ENCODE measurements at places on chromosomes 4 and X.

- DNase-seq = no peak
These were observed 46.4 kb downstream of the FHL1 start for GRCh38 chrX:136193771-136194170.

DNA sequence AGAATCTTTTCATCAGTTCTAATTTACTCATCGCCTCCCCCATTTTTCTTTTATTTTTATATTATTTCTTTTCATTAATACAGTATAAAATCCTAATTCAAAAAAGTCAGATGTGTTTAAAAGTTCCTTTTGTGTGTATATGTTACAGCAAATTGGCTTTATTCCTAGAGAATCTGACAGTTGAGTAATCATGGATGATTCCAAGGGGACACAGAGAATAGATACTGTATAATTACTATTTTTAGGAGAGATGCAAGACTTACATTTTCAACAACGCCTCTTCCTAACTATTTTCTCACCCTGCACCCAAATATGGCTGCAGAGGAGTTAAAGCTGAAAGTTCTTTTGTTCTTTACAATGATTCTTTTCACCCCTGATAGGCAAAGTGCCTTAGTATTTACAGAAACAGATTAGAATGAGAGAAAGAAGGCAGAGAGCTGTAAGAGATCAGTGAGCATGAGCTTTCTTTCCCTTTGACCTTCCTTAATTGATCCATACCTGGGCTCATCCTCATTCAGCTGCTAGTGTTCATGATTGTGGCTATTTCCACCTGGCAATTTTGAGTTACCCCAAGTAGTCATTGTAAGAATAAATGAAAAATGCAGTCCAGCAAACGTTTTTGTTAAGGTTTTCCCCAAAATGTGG, 210.8 kb downstream of the SLC4A4 start:
- no peak for DNase-seq

DNA sequence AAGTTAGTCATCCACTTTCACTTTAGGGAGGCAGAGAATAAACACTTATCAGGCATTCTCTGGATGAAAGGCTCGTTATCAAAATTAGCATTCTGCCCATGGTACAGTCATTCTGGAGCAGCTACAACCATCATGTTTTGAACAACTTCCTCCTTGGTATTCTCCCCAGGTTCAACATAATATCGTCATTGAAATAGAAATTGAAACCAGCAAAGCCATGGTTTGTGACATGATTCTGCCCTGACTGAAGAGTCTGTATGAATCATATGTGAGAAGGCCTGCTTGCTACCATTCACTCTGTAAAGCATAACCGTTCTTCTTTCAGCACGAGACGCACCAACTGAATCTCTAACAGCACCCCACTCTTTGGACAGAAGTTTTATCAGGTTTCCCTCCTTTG, 127.5 kb upstream of the RADX start:
- no peak for DNase-seq

GRCh38 chr4:106318511-106318910, 2.2 kb downstream of the AIMP1 start:
- no peak for DNase-seq

DNA sequence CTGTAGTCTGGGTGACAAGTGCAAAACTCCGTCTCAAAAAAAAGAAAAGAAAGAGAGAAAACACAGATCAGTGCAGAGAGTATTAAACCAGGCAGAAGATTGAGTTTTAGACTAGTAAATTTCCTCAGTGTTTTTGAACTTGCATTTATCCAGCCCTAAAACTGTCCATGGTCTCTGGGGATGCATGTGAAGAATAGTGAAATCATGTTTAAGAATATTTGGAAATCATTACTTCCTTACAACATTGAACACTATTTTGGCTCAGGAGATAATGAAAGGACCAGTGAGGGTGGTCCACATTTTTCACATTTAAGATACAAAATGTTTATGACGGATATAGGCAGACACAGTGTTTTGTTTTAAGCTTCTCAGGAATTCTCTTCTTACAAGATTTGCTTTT, 195.8 kb upstream of the RASGEF1B start:
- no peak for DNase-seq

- no peak for DNase-seq
These were observed 754.0 kb upstream of the SLIT2 start for GRCh38 chr4:19497705-19498104.

DNA sequence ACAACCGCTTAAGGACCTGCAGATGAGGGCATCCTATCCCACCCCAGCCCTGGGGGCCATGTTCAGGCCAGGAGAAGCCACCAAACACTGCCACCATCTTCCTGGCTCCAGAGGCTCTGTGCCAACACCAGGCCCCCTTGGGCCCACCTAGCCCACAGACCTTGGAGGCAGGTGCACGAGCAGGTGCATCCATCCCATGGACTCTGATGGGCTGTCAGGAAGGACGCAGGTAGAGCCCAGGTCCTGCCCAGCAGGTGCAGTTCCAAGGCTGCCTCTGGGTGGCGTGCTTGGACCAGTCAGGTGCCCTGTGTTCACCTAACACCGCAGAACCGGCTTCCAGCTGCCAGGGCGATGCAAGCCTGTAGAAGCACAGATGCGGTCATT, 22.8 kb upstream of the PDE6B start:
- peak; percentile 35 for DNase-seq

GRCh38 chrX:143081231-143081630, 55.5 kb downstream of the SPANXN4 start:
- no peak for DNase-seq

DNA sequence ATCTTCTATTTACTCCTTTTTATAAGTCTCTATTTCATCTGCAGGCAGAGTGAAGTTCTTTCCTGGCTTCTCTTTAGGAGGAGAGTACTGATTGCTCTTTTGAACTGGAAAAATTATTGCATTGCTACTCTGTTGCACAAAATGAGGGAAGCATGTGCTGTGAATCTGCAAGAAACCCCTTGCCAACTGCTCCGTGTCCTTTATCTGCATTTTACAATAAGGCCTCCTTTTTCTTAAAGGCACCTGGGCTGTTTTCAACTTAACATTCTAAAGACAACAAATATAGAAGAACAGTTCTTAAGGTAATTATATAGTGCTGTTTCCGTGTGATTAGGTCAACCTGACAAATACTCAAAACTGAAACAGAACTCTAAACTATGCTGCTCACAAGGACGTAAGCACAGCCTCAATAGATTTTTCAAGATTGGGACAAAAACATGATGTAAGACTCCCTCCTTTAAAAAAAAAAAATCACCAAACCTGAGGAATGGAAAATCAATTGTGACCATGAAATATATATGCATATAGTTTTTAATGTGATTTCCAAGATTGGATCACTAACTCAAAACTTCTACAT, 716.6 kb upstream of the INTU start:
- DNase-seq = no peak
